ENCODE measurements at places on chromosomes 5 and 9. TPM values are rescaled to one million over a fixed set of nuclear protein-coding genes. Genes with fewer than 3 reads are reported as not detected.

DNA sequence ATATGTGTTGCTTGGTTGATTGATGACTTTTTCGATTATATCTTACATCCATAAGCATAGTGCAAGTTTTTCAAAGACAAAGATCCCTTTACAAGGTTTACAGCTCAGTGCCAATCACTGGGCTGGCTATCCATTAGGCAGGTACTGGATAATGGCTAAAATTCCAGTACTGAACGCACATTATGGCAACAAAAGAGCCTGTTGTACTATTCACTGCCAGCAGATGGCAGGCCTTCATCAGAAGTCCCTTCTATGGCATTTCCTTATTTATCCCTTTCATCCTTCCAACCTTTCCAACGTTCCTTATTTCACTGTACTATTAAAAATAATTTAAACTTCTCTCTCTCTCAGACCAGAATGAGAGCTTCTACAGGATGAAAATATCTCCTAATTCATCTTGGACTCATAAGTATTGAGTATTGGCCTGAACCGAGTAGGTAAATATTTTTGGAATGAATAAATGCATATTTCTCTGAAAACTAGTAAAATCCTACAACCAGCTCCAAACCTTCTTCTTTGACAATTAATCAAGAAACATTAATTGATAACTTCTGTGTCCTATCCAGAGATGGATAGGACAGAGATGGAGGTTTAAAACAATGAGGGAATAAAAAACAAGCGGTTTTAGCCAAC, 6.7 kb upstream of the WNT8A start:
- H3K27ac ChIP-seq = no peak overlapping the region
- H3K36me3 ChIP-seq = no peaks in the 10 kb centered on the region
- H3K4me1 ChIP-seq = no peaks in the 10 kb centered on the region
- H3K4me3 ChIP-seq = no peak overlapping the region
- DNase-seq = peak; percentile 58

DNA sequence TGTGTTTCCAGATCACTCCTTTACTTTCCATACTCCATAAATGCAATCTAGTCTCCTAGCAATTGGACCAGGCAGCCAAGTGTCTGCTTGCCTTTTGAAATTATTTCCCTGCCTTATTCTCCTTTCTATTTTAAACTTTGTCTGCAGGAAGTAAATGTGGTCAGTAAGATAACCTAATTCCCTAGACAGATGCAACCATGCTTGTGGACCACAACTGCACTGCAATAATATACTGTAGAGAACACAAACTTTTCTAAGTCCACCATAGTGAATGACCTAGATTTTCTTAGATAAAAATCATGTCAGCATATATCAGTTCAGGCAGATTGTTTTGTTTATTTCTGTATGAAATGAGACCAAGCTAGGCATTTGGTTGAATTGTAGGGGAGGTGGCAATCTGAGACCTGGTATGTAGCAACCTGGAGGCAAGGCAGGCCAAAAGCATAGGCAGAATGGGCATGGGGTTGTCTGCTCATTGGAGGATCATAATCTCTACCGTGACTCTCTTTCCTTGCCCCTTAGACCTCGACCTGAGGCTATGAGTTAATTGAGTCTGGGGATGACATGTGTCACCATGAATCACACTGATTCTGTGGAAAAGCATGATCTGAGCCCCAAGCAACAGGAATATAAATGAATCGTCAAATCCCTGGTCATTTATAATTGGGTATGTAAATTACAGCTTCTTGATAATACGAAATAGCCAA, 20.7 kb downstream of the ACTL7B start:
- no peaks in the 10 kb centered on the region for H3K27me3 ChIP-seq
- no peak overlapping the region for H3K4me3 ChIP-seq

Gene ARL10
- 5.4 TPM for total RNA-seq

Gene MRPS27
- total RNA-seq = 35.1 TPM

Gene SPINK4
- total RNA-seq = not detected
